ENCODE measurements at places on chromosomes 4 and X. TPM values are rescaled to one million over a fixed set of nuclear protein-coding genes. Genes with fewer than 3 reads are reported as not detected.

The HMGN5 gene
- 0.50 TPM for total RNA-seq

The TMLHE gene
- total RNA-seq: 16.7 TPM

The TGIF2LX gene
- not detected for total RNA-seq

The IL13RA2 gene
- total RNA-seq: 102 TPM

The EREG gene
- total RNA-seq: 7.9 TPM

The AR gene
- 7.3 TPM for total RNA-seq

The TMEM156 gene
- not detected for total RNA-seq

The FRMD7 gene
- 0.03 TPM for total RNA-seq

The SOD3 gene
- total RNA-seq: 143 TPM

The DDIT4L gene
- 5.0 TPM for total RNA-seq

The FAM184B gene
- total RNA-seq: 0.10 TPM

The SPCS3 gene
- 126 TPM for total RNA-seq

The MAGEA10 gene
- total RNA-seq: not detected

The SLC25A43 gene
- 28.3 TPM for total RNA-seq

Measured in smooth muscle cell of the pulmonary artery (primary cell).